Frontal cortex (tissue), 4 donors: ENCODE measurements at places on chromosomes 4 and X.

DNA sequence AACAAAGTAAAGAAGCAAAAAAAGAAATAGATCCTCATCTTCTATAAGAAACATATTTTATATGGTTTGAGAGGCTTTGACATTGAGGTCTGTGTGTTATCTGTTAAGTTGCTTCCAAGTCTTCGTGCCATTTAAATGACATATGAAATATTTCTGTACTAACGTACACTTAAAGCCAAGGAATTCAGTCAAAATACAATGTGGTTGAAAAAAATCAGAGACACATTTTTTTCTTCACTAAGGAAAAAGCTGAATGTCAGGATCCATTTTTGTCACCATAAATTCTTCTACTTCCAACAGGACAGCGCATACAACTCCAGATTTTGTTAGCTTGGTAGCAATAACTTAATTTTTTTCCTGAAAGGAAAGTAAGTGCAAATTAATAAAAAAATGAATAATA lies 168.5 kb downstream of the FAT4 start:
- no peak for DNase-seq

DNA sequence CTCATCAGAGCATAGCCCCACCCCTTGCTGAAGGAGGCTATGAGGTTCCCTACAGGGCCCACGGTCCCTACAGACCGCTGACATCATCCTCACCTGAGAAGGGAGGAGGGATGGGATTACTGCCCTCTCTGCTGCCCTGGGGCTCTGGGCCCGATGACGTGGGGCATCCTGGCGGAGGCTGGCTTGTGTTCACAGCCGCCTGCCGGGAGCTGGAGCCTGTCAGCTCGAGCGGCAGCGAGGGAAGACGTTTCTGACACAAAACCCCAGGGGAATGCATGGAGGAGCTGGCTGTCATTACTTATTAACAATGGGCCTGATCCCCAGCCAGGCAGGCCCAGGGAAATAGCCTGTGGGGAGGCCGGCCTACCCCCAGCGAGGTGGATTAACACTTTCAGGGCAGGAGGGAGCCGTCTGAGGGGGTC lies 106.6 kb upstream of the ATP6AP2 start:
- DNase-seq: no peak

- DNase-seq: no peak
Observed at GRCh38 chrX:50769389-50770063, 44.5 kb downstream of the SHROOM4 start.

- DNase-seq: no peak
Observed at GRCh38 chrX:65657659-65658058, 9.8 kb upstream of the MSN start.

GRCh38 chr4:57491388-57491787 lies 381.2 kb upstream of the IGFBP7 start:
- no peak for DNase-seq

DNA sequence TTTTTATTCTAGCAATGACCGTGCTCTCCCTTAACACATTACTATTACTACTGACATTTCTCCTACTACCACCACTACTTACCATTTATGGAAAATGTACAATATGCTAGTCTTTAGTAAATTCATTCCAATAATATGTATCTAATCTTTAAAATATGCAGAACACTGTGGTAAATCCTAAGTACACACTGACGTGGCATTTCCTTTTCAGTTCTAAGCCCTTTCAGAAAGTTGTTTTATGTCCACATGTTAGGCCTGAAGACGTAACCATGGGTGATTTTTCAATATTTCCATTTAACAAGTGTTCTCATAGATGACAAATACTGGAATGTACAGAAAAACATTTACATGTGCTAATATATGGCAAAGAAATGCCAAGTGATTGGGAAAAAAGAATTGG lies 268.6 kb upstream of the SLIT2 start:
- no peak for DNase-seq

DNA sequence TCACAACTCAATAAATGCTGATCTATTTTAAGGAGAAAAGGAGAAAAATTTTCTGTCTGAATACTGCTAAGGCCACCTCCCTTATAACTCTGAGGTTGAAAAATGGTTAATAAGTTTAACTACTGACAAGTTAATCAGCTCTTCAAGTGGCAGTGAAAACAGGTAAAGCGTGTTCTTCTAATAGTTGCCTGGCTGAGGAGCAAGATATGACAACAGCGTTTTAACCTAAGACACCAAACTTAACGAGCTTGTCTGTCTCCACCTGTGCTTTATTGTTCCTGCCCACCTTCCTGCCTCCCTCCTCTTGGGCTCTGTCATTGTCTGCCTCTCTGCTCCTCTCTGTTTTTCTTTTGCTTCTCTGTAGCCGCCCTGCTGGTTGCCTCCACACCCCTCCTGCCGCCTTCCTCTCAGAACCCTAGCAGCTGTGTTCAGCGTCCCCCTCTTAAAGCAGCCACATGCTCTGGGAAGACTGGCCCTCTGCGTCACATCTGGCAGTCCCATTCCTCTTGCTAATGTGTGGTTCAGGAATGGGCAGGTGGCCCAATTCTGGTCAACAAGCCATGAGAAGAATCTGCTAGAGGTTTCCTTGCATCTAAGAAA lies 4.3 kb upstream of the TSPAN5 start:
- no peak for DNase-seq

DNA sequence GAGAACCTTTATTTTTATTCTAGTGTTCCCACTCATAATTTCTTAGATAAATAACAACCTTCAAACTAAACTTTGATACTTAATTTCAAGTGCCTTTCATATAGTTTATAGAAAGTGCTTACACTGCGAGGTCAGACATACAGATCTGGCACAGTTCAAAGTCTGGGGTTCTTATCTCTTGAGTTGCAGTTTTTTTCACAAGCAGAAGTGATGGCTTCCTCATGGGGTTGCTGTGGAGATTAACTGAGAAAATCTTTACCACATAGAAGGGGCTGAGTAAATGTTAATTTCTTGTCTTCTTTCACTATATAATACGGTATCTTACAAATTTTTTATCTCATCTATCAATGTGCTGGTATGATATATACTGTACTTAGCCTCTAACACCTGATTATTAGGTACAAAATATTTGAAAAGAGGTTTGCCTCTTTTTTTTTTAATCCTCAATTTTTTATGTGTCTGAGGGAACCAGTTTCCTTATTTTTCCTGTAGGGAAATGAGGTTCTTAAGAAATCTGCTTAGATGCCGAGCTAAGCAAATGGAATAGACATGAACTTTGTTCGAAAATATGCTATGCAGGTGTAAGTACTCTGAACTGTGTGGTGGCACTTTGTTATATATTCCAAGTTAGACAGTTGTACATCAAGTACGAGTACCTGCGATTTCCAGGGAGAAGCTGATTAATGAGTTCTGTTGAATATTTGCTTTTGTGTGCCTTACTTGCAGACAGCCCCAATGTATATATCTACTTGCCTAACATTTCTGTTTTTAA lies 3.3 kb downstream of the ING2 start:
- DNase-seq: no peak

GRCh38 chr4:182354867-182355266 lies 111.7 kb downstream of the TENM3 start:
- no peak for DNase-seq

DNA sequence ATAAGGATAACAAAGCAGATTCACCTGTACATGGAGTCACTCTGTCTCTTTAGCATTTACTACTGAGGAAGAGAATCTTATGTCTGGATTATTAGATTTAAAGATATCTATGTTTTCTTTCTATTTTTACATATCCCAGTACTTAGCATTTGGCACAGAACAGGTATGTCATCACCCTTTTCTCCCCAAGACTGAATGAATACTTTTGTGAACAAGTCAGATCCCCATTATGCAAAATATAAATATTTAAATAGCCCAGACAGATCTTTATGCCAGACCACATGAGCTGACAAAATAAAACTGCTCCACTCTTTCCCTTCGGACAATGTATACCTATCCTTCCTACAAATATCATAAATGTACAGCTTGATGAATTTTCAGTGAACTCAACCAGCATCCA lies 94.5 kb downstream of the CASK start:
- no peak for DNase-seq

- no peak for DNase-seq
Observed at GRCh38 chr4:138759554-138759902, 256.1 kb upstream of the NOCT start.

GRCh38 chr4:5143940-5144339 lies 92.7 kb downstream of the STK32B start:
- DNase-seq: no peak

DNA sequence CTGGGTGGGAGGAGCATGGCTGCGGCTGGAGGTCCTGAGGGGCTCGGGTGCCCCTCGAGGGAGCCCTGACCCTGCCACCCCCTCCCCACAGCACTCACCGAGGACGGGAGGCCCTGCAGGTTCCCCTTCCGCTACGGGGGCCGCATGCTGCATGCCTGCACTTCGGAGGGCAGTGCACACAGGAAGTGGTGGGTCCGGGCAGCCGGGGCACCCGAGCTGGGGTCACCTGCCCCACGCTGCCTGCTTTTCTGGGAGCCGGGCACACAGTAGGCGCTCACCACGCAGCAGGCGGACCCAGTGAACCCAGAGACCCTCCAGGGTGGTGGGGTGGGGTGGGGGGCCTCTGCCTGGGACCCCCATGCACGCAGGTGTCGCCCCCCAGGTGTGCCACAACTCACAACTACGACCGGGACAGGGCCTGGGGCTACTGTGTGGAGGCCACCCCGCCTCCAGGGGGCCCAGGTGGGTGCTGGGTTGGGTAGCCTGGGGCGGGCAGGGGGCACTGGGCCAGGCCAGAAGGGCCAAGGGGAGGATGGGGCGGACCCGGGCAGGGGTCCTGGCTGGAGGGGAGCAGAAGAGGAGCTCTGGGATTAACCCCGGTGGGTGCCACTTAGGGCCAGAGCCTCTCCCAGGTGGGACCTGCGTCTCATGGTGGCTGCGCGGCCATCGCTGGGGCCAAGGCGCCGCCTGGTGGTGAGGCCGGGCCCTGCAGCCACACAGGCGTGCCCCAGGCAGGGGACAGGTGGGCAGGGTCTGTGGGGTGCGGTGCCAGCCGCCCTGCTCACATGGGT lies 1.4 kb downstream of the HGFAC start:
- peak; percentile 92 for DNase-seq

DNA sequence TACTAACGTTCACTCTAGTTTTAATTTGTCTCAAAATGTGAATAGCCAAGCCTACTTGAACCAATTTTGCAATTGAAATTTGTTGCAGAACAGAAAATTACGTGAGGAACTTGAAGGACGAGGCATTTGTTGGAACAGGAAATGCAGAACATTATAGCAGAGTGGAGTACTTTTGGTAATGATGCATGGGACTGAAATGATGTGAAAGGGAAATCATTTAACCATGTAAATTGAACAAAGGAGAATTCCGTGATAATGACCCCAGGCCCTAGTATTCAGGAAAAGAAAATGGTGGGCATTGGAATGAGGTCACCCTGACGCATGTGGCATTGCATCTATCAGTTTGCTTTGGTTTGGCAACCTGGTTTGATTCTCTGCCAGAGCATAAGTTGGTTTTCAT lies 44.9 kb upstream of the BEND4 start:
- no peak for DNase-seq

GRCh38 chrX:45889471-45889870 lies 655.8 kb downstream of the ZNF674 start:
- DNase-seq: no peak

DNA sequence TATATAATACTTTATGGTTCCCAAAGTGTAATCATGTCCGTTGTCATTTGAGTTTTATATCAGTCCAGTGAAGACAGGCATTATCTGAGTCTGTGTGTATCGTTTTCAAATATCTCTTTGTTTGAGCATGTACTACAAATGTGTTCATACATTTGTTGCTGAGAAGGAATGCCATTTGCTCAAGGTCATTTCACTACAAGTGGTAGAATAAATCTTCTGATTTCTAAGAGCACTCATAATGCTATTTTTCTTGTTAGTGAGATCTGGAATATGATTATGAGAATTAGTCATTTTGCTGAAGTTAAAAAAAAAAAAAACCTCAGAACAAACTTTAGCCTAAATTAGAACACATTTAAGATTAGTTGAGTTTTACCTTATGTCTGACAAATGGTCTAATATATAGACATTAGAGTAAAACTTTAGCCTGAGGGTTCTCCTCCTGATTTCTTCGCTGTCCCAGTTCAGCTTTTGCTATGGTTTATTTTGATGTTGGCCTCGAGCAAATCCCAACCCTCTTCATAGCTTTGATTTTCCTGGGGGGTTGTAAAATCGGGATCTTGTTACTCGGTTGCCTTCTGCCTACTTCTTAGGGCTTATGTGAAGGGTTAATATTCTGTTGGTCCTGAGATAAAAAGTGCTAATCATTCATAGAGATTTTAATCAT lies 87.1 kb downstream of the TMEM131L start:
- no peak for DNase-seq

GRCh38 chrX:149259241-149259640 lies 245.9 kb downstream of the IDS start:
- no peak for DNase-seq

DNA sequence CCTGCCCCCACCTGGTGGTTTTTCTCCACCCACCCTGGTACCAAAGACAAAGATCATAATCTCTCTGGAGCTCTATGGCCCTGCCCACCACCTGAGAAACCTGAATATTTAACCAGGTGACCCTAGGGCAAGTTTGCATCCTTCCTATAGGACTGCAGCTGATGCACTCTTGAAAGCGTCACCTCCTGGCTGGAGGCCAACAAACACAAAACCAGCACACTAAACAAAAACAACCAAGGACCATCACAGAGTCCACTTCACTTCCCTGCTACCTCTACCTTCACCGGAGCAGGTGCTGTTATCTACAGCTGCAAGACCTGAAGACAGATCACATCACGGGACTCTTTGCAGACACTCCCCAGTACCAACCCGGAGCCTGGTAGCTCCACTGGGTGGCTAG lies 296.7 kb upstream of the FGF13 start:
- DNase-seq: no peak

DNA sequence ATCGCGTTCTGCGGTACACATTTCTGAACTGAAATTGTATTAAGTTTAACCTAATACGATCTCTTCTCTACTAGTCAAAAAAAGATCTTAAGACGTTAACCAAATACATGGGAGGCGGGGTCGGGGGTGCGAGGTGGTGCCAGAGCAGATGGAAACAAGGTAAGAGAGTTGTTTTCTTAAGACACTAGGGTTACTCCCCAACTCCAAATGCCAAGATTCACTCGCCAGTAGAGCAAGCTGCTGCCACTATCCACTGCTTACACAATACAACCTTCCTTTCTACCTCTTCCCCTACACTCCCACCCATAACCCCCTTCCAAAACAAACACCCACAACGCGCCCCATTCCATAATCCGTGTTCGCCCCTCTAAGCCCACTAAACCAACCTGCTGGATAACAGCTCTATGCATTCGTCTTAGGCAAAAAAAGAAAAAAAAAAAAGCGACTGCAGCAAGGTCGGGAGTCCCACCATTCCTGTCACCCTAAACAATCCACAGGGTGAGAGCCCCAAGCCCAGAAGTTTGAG lies 1.3 kb downstream of the LCORL start:
- no peak for DNase-seq

GRCh38 chr4:68460085-68460484 lies 12.8 kb downstream of the TMPRSS11E start:
- no peak for DNase-seq

DNA sequence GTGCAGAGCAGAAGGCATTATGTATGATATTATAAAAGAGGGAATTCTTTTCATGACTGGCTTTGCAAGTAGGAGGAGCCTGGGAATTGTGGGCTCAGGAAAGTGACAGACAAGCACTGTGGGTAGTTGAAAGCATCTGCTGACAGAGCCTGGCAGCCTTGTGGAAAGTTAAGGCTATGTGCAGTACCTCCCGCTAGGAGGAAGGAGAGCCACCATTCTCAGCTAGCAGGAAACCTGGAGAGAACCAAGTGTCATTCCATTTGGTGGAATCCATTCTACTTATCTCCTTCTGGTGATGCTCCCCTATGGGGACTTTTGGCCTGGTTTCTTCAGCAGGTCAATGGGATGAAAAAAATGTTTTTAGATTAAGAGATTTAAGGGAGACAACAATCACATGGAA lies 81.8 kb downstream of the ASB9 start:
- DNase-seq: no peak
